Prostate gland (tissue), 2 donors: ENCODE measurements at places on chromosomes 1 and 21.

GRCh38 chr21:37553078-37553481 is 186.5 kb downstream of the DYRK1A start:
- DNase-seq, result no peak

- DNase-seq, result no peak
Measured at GRCh38 chr1:161511018-161511755, 5.9 kb downstream of the FCGR2A start.

DNA sequence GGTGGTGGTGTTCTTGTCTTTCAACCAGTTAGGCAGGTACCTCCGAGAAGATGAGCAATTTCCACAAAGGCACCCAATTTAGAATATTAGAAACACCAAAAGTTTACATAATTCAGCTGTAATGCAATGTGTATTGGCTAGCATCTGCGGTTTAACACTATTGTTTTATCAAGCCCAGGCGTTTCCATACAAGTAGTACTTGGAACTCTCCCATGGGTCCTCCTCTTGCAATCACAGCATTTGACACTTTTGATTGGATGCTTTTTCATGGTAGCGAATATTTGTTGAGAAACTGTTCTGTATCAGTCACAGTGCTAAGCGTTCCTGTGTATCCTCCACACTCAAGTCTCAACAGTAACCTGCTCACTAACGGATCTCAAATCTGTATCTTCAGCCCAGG is 20.1 kb upstream of the MAP1LC3C start:
- no peak for DNase-seq

- no peak for DNase-seq
Measured at GRCh38 chr1:235107368-235108184, 21.1 kb downstream of the TOMM20 start.

DNA sequence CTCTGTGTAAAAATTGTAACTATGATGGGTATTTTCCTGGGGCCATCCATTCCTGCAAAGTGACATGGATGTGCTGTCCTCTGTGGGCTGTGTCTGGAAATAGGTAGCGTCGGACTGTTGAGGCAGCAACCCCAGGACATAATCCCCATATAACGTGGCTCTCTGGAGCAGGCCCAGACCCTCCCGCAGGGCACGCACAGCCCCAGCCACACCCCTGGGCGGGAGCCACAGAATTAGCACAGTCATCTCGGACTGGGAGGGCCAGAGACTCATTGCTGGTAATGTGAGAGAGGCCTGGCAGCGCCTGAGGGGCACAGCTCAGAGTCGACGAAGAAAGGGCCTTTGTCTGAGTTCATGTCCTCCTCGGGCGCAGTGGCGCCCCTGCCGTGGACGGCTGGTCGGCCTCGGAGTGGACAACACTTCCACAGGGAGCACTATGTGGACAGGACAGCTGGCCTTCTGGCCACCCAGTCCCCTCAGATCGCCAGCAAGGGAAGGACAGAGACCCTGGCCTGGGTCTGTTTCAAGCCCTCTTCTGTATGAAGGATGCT is 20.1 kb downstream of the SIM2 start:
- peak; percentile 34 for DNase-seq

DNA sequence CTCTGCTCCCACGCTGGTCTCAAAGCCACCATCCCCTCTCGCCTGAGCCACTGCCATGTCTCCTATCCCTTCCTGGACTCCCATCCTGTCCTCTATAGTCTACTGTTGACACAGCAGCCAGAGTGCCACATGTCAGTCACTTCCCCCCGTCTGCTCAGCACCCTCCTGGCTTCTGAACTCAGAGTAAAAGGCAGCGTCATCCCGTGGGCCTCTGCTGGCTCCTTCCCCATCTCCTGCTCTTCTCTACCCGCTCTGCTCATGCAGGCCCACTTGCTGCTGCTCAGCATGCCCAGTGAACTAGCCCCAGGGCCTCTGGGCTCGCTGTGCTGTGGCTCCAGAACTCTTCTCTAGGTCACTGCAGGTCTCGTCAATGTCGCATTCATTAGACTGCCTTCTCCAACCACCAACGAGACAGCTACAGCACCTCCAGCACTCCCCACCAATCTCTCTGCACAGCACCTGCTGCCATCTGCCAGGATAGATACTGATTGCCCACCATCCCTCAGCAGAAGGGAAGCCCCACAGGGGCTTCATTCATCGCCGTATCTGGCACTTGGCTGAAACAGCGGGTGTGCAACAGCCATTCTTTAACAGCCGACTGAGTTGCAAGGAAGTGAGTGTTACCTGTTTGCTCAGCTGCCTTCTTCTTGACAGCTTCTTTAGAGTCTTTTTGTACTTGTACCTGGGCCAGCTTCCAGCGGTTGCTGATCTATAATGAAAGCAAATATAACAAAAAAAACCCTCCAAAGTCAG is 11.8 kb upstream of the SRM start:
- DNase-seq, result peak; percentile 46

- no peak for DNase-seq
Measured at GRCh38 chr1:61139775-61140549, 57.6 kb downstream of the NFIA start.

GRCh38 chr21:43611598-43612369 is 47.5 kb downstream of the HSF2BP start:
- DNase-seq, result peak; percentile 61

DNA sequence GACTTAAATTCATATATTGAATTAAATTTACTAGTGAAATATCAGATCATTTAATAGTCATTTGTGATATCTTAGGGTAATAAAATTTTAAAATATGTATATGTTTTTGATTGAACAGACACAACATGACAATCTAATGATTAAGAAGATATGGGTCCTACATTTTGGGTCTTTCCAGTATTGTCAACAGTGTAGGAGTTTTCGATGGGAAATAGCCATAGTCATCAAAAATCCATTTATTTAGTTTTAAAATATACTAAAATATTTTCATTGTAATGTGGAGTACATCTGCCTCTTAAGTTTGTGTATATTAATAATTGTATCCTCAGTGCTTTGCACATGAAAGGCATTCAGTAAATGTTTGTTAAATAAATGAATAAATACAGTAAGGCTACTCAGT is 14.0 kb downstream of the TRMT13 start:
- no peak for DNase-seq

- no peak for DNase-seq
Measured at GRCh38 chr1:151799179-151800022, 5.8 kb downstream of the LINGO4 start.

- no peak for DNase-seq
Measured at GRCh38 chr1:201882665-201883132, 6.0 kb upstream of the SHISA4 start.

DNA sequence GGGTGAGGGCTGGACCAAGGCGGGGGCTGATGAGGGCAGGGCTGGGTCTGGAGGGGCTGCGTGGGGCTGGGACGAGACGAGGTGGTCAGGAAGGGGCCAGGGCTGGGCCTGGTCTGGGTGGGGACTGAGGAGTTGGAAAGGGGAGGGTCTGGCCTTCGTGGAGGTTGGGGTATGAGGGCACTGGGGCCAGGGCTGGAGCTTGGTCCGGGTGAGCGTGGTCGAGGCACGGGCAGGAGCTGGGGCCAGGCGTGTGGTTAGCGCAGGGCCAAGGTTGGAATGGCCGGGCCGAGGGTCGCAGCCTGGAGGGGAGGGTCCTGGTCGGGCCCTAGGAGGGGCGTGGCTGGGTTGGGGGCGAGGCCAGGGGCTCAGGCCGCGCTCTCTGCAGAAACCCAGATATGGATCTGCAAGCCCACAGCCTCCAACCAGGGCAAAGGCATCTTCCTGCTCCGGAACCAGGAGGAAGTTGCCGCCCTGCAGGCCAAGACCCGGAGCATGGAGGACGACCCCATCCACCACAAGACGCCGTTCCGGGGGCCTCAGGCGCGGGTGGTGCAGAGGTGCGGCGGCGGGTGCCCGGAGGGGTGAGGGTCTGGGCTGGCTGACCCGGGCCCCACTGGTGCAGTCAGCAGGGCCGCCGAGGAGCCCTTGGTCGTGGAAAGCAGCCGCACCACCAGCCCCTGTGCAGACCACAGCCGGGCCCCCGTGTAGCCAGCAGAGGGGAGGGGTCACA is 9.0 kb downstream of the TTLL10 start:
- DNase-seq, result no peak

DNA sequence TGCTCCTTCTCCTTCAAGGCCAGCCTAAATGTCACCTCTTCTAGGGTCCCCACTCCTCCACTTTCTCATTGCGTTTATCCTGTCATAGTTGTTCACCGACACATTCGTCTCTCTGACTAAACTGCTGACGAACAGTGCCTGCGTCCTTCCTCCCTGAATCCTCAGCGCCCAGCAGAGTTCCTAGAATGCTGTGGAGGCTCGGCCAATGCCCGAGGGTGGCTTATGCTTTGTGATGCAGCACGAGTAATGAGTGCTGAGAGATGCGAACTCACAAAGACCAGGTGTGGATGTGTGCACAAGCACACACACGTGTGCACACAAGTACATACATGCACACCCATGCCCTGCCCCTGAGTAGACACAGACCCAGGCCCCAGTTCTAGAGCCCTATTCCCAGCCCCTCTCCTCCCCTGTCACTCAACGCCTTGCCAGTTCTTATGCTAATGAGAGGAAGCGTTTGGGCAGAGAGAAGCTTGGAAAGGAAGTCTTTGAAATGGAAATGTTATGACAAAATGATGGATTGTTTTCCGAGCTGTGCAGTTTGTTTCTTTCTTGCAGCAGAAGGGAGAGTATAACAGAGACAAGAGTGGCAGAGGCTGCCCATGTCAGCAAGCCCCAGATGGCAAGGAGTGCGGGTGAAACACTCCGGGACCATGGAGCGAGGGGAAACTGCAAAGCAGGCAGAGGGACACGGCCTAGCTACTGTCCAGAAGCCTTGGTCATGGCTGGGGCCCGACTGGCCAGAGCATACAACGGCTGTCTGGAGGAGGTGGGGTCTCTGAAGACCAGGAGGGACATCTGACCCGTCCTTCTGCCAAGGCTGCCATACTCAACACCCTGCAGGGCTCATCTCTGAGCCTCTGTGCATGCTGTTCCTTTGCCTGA is 24.2 kb downstream of the KCNA10 start:
- no peak for DNase-seq

GRCh38 chr1:235864469-235864868 is 2.2 kb downstream of the LYST start:
- no peak for DNase-seq

GRCh38 chr1:29113413-29114117 is 10.1 kb downstream of the TMEM200B start:
- DNase-seq, result no peak

- DNase-seq, result no peak
Measured at GRCh38 chr1:20361401-20361800, 70.7 kb downstream of the VWA5B1 start.

- peak; percentile 51 for DNase-seq
Measured at GRCh38 chr21:39385299-39386145, 36.6 kb upstream of the HMGN1 start.

GRCh38 chr21:22627911-22628310 is 1629.7 kb downstream of the NCAM2 start:
- no peak for DNase-seq
